GM06990 (cell line): ENCODE measurements at places on chromosomes 6 and 20.

DNA sequence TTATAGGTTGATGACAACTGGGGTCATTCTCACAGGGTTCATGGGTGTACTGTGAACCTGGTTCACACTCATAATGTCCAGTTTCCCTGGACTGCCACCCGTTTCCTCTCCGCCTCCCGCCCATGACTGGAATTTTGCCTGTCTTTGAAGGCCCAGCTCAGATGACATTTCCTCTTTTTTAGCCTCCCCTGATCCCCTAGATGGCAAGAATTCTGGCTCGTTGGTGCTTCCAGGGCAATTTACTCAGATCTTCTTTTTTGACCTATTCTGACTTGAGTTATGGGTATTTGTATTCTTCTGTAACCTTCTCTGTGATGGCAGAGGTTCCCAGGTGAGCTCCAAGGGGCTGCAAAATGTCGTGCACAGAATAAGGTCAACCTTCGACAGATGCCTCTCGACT lies 5.7 kb upstream of the CITED2 start:
- no peak for DNase-seq

DNA sequence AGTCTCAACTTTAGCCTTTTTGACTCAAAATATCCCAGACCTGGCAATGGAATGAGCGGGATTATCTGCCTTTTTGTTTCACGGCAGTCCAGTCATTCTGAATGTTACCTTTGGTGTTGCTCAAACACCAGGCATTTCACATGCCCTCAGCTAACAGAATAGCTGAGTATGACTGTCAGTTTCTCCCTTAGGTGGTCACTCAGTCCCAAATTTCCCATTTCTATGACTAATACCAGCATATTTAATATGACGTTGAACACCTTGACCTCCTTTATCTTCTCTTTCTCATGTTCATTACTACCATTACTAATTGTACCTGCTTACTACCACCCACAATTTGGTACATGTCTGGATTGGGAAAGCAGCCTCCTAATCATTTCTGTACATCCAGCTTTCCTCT lies 65.2 kb downstream of the EDN1 start:
- DNase-seq = no peak

- no peak for DNase-seq
Measured at GRCh38 chr6:152130441-152130840, 323.0 kb downstream of the ESR1 start.

GRCh38 chr6:167906899-167907298 lies 80.2 kb downstream of the AFDN start:
- no peak for DNase-seq

DNA sequence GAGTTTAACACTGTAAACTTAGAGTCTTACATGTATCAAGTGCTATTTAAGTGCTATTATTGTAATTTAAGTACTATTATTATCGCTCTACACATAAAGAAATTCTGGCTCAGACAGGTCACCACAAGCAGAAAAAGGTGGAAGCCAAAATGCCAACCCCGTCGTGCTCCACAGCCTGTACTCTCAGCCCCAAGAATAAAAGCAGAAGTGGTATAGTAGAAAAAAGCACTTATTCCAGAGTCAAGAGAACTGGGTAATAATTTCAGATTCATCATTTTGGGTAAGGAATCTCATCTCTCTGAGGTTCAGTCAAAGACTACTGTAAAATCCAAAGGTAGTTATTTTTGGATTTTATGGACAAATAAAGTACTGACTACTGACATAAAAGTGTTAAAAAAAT lies 943 bp downstream of the ZUP1 start:
- DNase-seq = no peak

GRCh38 chr6:127291495-127291894 lies 24.8 kb downstream of the RNF146 start:
- peak; percentile 49 for DNase-seq

DNA sequence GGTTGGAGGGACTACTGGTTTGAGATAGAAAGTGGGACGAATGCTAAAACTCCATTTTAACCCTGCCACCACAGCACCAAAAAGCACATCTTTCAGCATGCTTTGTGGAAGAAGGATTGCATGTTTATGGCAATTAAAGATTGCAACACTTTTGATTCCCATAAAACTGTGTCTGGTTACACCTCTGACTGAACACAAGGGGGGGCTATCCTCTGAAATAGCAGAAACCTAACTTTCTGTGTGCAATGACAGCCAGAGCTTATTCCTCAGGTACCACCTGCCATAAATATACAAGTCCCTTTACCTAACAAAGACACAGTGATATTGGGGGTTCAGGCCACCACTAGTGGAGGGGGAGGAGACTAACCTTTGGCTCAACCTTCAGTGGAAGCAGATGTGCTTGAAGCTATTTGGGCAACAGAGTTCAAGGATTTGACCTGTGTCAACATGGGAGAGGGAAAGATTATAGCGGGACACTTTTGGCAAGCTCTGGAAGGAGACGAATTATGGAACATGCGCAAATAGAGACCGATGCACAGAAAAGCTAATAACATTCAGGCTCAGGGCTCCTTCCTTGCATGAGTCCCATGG lies 9.6 kb upstream of the PLG start:
- no peak for DNase-seq

- DNase-seq = no peak
Measured at GRCh38 chr20:59785986-59786795, 147.2 kb downstream of the SYCP2 start.

DNA sequence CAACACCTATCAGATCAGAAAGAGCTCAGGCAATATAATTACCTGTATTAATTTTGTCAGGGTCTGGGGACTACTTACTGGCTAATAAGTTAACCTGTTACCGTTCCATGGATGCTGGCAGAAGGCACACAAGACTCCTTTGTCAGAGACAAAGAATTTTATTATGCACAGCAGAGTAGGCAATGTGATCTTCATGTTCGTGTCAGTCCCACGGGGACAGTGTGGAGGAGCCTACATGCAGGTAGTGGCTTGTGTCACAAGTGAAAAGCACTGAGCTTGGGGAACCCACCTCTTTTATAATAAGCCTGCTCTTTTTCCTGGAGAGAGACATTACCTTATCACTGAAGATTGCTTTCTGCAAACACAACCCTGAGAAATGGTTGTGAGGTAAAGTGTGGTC lies 96.9 kb downstream of the CD164 start:
- no peak for DNase-seq
